ENCODE measurements at places on chromosomes 5 and 9.

GRCh38 chr9:31574006-31574765, 810.3 kb upstream of the ACO1 start:
- peak; percentile 79 for DNase-seq

DNA sequence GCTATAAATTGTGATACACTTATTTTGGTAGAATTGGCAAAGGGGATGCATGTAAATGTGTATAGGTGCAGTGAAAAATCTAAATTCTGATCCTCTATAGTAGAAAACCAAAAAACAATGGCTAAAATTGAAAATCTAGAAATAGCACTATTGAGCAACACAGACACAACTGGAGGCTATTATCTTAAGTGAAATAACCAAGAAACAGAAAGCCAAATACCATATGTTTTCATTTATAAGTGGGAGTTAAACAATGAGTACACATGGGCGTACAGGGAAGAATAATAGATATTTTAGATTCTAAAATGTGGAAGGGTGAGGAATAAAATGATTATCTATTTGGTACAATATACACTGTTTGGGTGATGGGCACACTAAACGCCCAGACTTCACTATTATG, 183.2 kb upstream of the TUSC1 start:
- DNase-seq = no peak

- DNase-seq = no peak
Observed at GRCh38 chr9:137621131-137621757, 2.4 kb downstream of the EHMT1 start.

- no peak for DNase-seq
Observed at GRCh38 chr5:127400539-127400938, 109.9 kb downstream of the MEGF10 start.

DNA sequence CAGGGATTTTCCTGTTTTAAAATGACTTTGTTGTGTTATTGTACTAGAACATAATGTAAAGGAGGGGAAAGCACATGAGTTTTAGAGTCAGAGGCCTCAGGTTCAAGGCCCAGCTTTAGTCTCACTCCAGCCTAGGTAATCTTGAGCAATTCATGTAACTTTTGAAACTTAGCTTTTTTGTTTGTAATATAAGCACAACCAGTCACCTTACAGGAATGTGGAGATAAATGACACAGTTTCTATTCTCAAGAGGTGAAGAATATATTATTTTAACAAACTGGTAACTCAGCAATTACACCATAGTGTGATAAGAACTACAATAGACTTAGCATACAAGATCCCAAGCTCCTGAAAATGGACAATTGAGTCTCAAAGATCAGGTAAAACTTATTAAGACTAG, 51.2 kb downstream of the ADAMTS19 start:
- DNase-seq = peak; percentile 58

- no peak for DNase-seq
Observed at GRCh38 chr5:172637740-172638139, 3.3 kb upstream of the NEURL1B start.
